Caco-2 (cell line): ENCODE measurements at places on chromosomes 2 and 18. TPM values are rescaled to one million over a fixed set of nuclear protein-coding genes. Genes with fewer than 3 reads are reported as not detected.

The COL5A2 gene
- 190 and 244 TPM in 2 replicates for total RNA-seq

The SPP2 gene
- not detected in 2 replicates for total RNA-seq

The CCDC85A gene
- not detected in 2 replicates for total RNA-seq

The DQX1 gene
- 0.50 and 1.4 TPM in 2 replicates for total RNA-seq

The SOCS6 gene
- total RNA-seq: 19.0 and 23.2 TPM in 2 replicates

The FAM161A gene
- 9.1 and 9.8 TPM in 2 replicates for total RNA-seq

The SLC5A7 gene
- not detected in 2 replicates for total RNA-seq

The SNTG2 gene
- total RNA-seq: not detected in 2 replicates

The XRCC5 gene
- 319 and 333 TPM in 2 replicates for total RNA-seq

The TMEM200C gene
- total RNA-seq: 0.05 TPM in 1 of 2 replicates, not detected in the other

The PTPRN gene
- not detected in 2 replicates for total RNA-seq
